CD4-positive, alpha-beta T cell treated with Interleukin-12 subunit alpha and Interleukin-12 subunit beta, for 1 hour (primary cell): ENCODE measurements at places on chromosomes 1 and 21.

GRCh38 chr21:40294345-40294744 lies 427.1 kb downstream of the PCP4 start:
- no peak for DNase-seq

DNA sequence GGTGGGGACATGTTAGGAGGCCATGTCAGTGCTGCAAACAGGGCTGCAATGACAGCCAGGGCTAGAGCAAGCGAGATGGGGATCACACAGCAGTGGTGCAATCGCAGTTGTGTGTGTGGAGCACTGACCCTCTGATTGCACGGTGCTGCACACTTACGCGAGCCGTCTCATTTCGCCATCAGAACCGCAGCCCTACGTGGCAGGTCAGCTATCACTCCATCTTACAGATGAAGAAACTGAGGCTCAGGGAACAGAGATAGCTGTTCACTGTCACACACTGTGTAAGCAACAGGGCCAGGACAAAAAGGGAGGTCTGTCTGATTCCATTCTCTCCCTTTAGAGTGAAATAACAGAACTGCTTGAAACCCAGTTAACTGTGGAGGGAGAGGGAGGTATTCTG lies 104.8 kb upstream of the SLC45A1 start:
- no peak for DNase-seq

DNA sequence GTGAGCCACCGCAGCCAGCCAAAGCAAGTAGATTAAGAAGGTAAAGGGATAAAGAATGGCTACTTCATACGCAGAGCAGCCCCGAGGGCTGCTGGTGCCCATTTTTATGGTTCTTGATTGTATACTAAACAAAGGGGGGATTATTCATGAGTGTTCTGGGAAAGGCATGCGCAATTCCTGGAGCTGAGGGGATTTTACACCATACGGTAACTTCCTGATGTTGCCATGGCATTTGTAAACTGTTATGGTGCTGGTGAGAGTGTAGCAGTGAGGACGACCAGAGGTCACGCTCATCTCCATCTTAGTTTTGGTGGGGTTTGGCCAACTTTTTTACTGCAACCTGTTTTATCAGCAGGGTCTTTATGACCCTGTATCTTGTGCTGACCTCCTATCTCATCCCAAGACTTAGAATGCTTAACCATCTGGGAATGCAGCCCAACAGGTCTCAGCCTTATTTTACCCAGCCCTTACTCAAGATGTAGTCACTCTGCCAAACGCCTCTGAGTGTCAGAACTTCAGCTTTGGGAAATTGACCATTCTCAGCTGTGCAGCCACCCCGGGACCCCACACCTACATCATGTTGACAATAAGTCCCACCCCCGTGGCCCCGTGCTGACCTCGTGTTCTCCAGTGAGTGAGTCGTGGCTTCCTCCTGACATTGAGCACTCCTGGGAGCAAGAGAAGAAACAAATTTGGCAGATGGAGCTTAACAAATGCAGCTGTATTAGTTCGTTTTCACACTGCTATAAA lies 149.4 kb upstream of the COL6A1 start:
- DNase-seq: no peak

- peak; percentile 45 for DNase-seq
Measured at GRCh38 chr1:246907472-246907871, 24.3 kb downstream of the AHCTF1 start.

GRCh38 chr1:224211206-224211962 lies 28.3 kb downstream of the DEGS1 start:
- DNase-seq: no peak

GRCh38 chr1:232711996-232712395 lies 82.1 kb upstream of the SIPA1L2 start:
- no peak for DNase-seq

DNA sequence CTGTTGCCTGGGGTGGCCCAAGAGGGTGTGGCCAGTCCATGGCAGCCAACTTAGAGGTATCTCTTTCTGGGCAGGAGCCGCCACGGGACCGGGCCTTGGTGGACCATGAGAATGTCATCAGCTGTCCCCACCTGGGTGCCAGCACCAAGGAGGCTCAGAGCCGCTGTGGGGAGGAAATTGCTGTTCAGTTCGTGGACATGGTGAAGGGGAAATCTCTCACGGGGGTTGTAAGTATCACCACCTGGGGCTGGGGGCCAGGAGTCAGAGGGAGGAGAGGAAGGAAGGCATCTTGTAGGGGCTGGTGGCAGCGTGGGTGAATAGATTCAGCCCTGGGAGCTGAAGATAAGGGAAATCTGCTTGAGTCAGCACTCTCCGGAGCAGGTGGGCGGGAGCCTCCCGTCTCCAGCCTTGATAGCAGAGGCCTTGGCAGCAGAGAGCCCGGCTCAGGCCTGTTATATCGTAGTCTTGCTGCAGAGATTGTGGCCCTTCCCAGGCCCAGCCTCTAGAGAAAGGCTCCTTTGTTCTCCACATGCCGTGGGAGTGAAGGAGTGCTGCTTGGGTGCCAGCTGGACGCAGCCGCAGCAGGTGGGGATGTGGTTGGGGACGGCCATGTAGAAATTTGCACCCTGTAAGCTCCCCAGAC lies 25.4 kb downstream of the PHGDH start:
- DNase-seq: no peak

- peak; percentile 84 for DNase-seq
Measured at GRCh38 chr1:198669023-198669698, 30.3 kb downstream of the PTPRC start.

- no peak for DNase-seq
Measured at GRCh38 chr21:28308516-28308915, 684.2 kb downstream of the LTN1 start.

GRCh38 chr1:70910013-70910412 lies 137.6 kb downstream of the PTGER3 start:
- DNase-seq: no peak

- DNase-seq: no peak
Measured at GRCh38 chr1:116259663-116260062, 113.4 kb upstream of the ATP1A1 start.

DNA sequence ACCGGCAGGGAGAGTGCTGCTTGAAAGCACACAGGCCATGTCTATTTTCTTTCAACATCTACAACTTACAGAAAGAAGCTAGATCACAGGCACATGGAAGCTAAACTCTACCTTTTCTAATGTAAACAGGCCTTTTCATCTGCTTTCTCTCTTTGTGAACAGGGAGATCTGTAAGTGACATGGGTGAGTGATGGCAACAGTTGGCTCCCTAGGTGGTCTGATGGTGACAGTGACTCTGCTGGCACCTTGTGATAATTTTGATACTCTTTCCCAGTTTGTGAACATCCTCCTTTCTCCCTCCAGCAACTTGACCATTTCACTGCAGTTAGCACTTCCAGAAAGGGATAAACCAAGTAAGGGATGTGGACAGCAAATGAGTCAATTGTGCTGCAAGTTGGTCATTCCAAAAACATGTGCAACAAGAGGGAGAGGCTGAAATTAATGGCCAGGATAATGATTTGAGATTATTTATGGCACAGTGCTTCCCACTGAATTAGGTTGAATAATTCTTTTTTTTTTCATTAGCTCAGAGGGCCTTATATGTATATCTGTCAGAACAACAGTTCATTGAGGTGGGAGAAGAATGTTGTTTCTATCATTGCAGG lies 89.5 kb downstream of the XCL2 start:
- DNase-seq: no peak

DNA sequence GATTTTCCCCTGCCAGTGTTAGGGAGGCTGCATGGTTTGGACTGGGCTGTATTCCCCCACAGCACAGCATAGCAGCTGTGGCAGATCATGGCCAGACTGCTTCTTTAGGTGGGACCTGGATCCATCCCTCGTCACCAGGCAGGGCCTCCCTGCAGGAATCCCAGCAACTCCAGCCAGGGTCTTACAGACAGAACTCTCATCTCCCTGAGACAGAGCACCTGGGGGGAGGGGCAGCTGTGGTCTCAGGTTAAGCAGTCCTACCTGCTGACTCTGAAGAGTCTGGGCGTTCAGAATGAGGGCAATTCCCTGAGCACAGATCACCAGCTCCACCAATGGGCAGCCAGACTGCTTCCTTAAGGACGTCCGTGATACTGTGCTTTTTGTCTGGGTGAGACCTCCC lies 47.9 kb upstream of the C1orf115 start:
- DNase-seq: no peak

- peak; percentile 62 for DNase-seq
Measured at GRCh38 chr1:5509664-5510452, 482.4 kb downstream of the NPHP4 start.

DNA sequence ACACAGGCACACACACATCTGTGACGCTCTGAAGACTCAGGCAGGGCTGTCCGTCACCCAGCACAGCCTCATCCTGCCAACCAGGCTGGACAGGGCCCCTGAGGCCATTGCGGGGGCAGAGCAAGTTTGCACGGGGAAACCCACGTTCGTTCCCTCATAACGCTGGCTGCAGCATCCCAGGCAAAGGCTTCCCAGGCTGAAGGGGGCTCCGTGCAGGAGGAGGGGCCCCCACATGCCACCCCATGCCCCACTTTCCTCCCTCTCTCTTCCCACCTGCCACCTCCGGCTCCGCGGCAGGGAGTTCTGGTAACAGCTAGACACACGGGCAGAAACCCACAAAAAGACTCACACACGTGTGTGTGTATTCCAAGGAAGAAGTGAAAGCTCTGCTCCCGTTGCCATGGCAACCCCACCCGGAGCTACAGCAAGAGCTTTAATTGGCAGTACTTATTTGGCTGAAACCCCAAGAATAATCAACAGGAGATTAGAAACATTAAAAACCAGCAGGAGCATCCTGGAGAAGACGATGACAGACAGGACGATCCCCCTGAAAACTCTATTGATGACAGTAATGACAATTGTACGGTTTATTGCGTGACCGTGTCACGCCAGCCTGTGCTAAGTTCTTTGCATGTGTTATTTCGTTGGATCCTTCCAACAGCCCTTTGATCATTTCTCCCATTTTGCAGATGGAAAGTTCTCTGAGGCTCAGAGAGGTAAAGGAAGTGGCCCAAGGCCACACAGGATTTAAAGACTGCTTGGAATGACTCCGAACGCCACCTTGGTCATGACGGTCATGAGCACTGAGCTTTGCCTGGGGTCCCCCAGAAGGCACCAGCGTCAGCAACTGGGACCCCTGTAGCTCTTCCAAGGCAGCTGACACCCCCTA lies 247.1 kb downstream of the NPHP4 start:
- DNase-seq: no peak

GRCh38 chr1:214379236-214379970 lies 98.4 kb downstream of the SMYD2 start:
- DNase-seq: no peak

GRCh38 chr1:79825551-79825950 lies 819.0 kb upstream of the ADGRL4 start:
- no peak for DNase-seq

GRCh38 chr21:19228226-19228625 lies 824.6 kb upstream of the TMPRSS15 start:
- no peak for DNase-seq

DNA sequence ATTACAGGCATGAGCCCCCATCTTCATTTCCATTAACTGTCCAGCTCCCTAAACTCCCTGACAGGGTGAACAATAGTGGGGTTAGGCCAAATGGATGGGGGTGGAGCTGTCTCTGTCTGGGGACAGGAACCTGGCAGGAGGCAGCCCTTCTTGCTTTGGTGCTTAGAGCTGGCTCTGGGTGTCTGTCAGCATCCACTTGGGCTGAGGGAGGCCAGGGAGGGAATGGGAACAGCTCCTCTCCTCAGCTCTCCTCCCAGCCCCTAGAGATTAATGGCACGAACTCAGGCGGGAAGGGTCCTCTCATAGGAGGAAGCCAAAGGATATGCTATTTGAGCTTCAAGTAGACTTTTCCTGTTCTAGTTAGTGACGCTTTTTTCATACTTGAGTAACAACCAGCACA lies 11.1 kb upstream of the ETV3L start:
- no peak for DNase-seq

DNA sequence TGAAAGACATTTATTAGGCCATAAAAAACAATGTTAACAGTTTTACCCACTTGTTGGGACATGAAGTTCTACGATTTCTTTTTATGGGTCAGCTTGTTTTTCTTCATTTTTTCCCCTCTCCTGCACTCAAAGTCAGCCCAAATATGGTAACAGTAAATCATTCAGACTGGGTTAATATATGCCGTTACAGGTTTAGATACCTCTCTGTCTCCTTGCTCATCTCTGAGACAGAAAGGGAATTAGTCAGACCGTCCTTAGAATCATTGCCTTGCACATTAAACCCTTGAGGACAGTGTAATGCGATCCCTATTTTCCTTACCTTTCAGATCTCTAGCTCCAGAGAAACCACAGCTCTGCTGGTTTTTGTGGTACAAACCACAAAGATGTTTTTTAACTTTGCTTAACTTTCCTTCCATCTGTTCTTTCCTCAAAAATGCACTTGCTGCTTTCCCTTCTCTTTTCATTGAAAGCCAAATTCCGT lies 613.3 kb downstream of the PLPP3 start:
- DNase-seq: no peak

DNA sequence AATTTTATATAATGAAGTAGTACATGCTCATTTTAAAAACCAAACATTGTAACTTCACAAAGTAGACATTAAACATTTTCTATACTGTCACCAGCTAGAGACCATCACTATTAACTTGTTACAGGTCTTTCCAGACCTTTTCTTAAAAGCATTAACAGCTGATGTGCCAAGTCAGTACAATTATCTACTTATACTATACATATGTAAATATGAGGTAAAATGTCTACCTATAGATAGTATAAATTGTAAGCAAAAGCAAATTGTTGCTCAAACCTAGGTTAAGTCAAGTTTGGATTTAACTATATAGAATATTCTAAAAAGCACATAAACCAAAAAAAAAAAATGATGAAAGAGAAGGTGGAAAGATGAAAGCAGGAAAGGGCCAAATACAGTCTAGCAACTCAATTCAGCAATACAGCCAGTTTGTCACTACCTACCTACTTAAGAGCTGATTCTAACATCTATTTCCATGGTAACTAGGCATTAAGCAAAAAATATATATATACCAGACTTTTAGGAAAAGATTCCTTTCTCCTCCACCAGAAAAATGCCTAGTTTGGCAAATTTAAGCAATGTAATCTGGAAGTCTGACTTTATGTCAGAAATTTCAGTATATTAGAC lies 34.5 kb downstream of the ARID4B start:
- DNase-seq: no peak

- DNase-seq: no peak
Measured at GRCh38 chr1:66360285-66360724, 173.6 kb upstream of the SGIP1 start.

DNA sequence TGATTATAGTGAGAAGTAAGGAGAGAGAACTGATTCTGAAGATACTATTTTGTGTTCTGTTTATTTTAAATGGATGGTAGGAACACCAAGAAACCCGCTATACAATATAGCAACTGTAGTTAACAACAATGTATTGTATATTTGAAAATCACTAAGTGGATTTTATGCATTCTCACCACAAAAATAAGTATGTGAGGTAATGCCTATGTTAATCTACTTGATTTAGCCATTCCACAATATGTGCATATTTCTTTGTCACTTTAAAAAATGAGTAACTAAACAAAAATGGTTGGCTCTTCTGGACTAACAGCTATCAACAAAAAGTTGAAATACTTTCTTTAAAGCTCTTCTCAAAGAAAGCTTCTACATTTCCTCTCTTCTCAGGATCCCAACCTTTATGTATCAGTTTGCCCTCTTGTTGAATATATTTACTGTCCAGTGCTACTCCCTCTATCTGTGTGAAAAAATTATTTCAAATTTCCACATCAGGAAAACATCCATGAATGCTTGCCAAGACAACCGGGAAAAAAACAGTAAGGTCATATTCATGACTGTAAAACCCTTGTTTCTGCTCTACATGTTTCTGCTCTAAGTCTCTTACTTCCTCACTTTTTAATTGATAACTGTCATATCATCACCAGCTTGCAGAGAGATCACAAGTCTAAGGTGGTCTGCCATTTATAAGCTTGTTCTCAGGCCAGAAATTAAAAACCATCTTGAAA lies 27.0 kb downstream of the CLCA4 start:
- no peak for DNase-seq
